Stimulated activated CD4-positive, alpha-beta T cell treated with anti-CD3 and anti-CD28 coated beads, Interleukin-2, amount 100 ng/mL, for 48 hours (primary cell): ENCODE measurements at places on chromosomes 1 and 21.
A peak's percentile ranks its signal among the peaks of the same experiment; 100 is the strongest.

- no peak for DNase-seq
Observed at GRCh38 chr1:178465011-178465410, 31.8 kb downstream of the CLEC20A start.

DNA sequence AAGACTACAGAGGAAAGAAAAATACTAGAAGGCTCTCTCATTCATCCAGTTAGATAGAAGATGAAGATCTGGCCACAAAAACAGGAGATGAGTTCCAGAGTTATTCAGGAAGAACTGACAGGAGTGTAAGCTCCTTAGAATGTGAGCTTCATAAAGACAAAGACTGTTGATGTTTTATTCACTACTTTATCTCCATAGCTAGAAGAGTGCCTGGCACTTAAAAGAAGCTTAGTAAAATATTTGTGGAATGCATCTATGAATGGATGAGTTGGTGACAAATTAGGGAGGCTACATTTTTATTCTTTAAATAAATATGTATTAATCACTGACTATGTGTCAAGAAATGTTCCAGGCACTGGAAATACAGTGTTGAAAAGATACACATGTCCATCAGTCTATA is 13.8 kb downstream of the CLDN17 start:
- DNase-seq, result no peak

DNA sequence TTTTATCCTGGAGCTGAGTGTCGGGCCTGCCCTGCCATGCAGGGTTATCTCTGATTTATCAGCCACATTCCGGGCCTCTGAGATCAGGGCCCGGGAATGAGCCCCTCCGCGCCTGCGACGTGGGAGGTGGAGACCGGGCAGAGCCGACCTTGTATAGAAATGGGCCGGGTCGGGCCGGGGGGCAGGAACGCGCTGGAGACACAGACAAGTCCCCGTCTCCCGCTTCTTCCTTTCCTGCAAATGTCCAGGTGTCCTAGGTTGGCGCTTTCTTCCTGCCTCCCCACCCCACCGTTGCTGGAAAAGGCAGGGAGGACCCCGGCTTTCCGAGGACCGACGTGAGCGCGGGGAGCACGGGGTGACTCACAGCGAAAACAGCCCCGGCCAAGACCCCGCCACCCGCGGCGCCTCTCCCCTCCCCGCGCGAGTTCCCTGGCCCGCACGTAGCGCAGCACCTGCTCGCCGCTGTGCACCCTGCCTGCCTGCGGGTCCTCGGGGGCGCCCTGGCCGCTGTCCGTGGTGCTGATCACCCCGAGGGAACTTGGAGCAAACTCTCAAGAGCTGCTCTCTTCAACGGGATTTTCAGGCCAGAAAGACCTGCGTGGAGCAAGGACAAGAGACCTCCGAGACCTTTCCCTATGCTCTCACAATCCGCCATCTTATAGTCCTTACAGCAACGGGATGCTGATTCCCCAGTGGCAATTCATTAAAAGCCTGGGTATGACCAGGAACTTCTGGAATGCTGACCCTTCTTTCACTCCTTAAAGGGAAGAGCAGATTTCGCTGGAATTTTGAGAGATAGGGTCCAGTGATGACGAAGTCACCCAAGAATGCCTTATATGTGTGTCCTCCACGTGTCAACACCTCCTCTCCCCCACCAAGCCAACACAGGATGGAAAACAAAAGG is 475 bp upstream of the NPPB start:
- DNase-seq, result peak; percentile 52

DNA sequence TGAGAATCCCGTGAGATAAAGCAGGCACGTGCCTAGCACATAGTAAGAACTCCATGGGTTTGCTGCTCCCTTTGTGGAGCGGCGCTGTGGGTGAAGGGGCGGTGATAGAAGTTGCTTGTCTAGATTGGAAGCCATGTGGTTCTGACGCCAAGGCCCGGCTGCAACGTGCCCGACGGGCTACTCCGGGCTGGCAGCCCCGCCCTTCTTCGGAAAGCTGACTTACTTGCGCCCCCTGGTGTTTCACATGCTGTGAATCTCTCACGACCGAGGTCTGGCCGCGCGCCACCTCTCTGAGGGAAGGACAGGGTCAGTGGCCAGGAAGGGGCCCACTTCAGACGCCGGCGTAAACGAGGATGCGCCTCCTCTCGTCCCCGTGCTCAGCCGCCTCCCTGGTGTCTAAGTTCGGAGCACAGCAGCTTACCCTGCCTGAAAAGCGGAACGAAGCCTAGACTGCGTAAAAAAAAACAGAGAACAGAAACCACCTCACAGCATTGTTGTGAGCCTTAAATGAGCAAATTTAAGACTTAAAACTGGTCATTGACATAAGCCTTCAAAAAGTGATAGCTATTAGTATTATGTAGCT is 42.6 kb upstream of the WNT2B start:
- peak; percentile 91 for DNase-seq

DNA sequence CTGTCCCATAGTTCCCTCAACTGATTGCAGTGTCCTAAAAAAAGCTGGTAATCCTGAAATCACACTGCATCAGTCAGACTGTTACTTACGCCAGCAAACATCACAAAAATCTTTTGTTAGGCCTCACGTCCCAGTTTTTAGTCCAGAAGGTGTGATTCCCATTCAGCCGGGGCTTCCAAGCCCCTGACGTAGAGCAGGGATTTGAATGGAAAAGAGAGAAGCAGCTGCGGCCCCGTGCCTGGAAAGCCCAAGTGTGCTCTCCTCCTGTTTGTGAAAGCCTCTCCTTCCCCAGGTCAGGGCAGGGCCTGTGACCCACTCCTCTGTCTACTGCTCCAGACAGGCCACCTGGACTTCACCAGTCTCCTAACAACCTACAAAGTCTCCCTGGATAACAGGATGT is 20.7 kb downstream of the KCNA10 start:
- DNase-seq, result no peak
